ENCODE measurements at places on chromosomes 4 and X.

GRCh38 chr4:44146516-44146915 is 302.1 kb downstream of the KCTD8 start:
- DNase-seq = no peak

DNA sequence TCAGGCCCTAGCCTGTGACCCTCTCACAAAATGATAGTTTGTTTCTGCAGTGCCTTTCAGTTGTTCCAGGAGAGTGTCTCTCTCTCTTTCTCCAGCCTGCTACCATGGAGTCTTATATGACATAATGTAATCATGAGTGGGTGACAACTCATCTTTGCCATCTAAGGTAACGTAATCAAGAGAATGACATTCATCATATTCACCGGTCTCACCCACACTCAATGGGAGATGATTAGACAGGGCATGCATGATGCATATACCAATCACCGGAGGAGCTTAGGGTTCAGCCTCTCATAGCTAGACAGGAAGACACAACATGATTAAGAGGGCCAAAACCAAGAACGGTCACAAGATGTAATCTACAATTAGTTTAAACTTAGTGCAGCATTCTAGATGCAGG is 97.1 kb upstream of the FAM9B start:
- no peak for DNase-seq

DNA sequence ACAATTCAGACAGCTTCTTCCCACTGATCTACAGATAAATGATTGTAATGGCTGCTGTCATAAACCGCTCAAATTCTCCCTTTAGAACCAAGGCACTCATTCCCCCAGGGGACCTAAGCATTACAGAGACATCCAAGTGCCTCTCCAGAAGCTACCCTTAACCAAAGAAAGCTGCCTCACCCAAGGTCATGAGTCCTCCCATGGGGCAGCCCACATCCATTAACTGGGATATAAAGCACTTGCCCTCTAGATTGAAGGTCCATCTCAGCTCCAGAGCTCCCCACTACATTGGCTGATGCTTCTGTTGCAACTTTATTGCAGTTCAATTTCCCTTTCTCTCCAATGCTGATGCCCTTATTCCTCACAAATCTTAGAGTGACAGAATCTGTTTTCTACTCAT is 40.5 kb upstream of the DCAF8L2 start:
- no peak for DNase-seq

DNA sequence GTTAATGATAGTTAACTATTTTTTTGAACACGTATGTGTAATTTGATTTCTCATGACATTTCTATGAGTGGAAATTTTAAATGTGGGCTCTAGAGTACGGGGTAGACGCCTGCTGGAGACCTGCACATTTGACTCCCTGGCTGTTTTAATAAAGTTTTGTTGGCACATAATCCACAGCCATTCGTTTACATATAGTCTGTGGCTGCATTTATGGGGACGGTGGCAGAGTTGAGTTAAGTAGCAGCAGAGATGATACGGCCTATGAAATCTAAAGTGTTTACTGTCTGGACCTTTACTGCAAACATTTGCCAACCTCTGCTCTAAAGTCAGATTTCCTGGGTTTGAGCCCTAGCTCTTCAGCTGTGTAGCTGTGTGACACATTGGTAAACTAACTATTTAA is 118.8 kb downstream of the CHRNA9 start:
- DNase-seq = no peak

- no peak for DNase-seq
Measured at GRCh38 chr4:71663780-71664179, 120.1 kb downstream of the GC start.

DNA sequence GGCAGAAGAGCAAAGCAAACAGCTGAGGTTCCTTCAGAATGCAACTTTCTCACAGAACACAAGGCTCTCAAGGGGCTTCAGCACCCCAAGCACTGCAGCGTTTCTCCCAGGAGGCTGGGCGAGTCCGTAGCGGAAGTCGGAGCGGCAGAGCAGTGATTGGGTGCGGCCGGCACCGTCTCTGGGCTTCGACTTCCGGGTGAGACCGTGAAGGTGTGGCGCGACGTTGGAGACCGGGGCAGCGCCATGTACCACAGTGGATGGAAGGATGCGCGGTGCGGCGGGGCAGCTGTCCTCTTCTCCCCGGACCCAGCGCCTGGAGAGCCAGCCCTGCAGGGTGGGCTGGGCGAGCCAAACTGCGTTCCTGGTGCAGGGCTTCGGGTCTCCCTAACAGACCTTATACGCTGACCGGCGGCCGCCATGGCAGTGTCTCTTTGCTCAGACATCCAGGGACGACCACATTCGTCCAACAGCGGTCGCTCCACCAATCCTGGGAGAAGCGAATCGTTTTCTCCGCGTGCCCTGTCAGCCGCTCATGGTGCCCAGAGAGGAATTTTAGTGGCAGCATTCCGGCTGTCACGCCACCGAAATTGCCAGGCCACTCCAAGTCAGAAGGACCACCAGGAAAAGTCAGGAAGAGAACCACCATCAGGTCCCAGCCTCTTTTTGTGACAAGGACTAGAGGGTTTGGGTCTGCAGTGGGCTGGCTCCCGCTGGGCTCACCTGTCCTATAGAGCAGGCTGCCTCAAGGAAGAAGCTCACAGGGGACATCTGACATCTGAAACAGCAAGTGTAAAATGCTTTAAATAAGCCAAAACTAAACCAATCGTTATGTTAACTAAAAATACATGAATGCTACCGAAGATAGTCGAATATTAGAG is 20.5 kb downstream of the TRIM61 start:
- peak; percentile 61 for DNase-seq

DNA sequence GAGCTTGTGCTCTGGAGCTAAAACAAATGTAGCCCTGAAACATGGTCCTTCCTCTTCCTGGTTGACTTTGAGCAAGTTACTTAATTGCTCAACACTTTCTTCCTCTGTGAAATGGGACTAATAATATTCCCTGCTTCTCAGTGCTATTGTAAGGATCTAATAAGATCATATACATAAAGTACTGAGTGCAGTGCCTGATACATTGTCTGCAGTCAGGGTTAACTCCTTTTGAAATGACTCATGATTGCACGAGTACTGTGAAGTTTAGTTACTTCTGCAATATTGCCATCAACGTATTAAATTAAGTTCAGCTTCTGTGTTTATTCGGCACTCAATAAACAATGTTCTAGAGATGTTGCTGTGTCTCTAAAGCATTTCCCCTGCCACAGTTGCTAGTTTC is 91.8 kb upstream of the HPRT1 start:
- no peak for DNase-seq

GRCh38 chr4:174406383-174406782 is 115.9 kb downstream of the HPGD start:
- no peak for DNase-seq

GRCh38 chr4:1401409-1402020 is 4.7 kb downstream of the NKX1-1 start:
- no peak for DNase-seq

DNA sequence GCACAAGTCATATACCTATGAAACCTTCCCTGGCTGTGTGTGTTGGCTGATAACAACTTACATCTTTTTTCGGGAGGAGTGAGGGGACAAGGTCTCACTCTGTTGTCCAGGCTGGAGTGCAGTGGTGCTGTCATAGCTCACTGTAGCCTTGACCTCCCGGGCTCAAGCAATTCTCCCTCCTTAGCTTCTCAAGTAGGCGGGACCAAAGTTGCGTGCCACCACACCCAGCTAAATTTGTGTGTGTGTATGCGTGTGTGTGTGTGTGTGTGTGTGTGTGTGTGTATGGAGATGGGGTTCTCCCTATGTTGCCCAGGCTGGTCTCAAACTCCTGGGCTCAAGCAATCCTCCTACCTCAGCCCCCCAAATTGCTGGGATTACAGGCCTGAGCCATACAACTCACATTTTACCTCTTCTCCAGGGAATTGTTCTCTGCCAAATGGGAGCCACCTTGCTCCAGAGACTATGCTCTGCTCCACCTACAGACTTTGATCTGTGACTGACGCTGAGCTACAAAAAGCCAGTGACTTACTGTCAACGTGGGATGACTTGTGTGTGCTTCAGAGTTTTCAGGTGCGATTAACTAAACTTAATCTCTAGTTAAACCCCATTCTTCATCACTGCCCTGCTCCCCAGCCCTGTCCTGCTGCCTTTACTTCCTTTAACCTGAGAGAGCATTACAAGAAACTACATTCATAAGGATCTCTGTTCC is 2.0 kb upstream of the BEX4 start:
- no peak for DNase-seq

DNA sequence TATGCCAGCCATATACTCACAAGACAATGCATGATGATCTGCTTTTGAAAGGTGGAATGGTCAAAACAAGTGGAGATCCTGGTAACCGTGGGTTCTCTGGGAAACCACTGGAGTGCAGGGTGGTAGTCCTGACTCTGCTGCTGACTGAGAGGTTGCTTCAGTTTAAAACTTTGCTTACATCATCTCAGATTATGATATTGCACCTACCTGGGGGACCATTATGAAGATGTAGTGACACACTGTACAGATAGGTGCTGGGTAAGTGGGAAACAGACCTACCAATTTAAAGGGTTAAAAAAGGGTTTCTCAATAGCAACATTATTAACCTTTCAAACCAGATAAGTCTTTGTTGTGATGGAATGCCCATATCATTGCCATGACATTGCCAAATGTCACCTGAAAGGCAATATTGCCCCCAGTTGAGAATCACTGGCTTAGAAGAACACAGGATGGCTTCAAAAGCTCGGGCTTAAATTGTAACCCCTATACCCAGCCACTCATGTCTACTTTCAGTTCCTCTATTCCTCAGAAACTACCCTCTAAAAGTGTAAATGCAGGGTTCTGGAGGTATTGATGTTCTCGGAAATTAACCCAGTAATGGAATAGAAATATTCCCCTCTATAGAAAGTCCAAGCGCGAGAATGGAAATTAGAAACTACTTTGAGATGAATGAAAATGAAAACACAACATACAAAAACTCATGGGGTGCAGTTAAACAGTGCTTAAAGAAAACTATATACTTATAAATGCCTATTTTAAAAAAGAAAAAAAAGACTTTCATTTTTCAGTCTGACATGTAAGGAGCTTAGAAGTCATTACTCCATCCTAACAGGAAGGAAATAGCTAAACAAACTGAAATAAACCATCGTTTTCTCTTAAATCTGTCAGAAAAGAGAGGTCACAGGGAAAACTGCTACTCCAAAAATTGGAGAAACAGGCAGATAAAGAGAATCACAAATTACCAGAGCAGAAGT is 65.8 kb downstream of the ARHGEF6 start:
- DNase-seq = no peak

DNA sequence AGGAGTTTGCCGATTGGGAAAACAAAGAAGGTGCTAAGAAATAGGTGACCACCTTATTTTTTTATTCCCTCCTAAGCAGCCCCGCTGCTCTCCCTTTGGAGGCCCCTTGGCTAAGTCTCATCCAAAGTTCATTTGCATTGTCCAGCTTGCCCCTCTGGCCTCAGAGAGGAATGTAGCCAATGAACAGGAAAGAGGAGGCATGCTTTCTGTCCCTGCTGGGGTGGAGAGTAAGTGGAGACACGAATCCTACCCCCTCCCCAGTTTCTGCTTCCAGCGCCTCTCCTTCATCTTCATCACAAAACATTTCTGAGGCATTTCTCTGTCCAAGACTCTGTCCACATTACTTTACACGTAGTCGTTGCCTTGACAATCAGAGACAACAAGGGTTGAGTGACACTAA is 38.7 kb downstream of the NLGN3 start:
- no peak for DNase-seq

DNA sequence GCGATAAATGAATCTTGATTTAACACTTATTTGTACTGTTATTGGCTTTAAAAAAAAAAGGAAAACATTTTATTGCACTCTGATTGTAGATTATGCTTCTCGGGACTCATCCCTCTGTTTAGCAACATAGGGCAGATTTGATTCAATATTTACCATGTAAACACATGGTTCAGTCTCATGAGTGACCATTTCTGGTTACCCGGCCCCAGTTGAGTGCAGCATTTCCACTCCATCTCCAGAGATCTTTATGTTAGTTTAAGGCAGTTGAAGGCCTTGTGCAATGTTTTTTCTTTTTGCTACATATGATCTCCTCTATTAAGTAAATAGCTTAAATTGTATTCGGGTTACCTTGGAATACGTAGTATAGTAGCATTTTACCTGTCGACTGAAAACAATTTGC is 143.3 kb upstream of the RPS6KA3 start:
- DNase-seq = no peak

GRCh38 chr4:170698334-170698733 is 608.6 kb upstream of the AADAT start:
- DNase-seq = no peak

GRCh38 chr4:129064717-129065116 is 28.6 kb downstream of the SCLT1 start:
- DNase-seq = no peak

DNA sequence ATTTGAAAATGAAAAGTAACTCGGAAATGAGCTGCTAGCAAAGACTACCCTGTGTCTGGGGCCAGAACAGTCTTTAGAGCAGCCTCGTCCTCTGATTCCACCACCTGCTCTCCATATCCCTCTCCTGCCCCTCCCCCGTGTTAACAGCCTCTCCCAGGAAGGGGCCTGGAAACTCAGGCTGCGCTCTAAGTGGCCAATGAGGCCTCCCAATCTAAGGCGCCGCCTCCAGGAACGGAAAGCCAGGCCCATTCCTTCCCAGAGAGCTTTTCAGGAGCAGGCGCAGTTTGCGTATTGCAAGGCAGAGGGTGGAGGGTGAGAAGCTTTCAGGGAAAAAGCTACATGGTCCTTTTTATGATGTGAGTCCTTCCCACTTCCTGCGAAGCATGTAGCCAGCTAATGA is 31.2 kb downstream of the RS1 start:
- no peak for DNase-seq

- DNase-seq = no peak
Measured at GRCh38 chr4:174522183-174523024, at the start of gene HPGD. TSS of gene HPGD (minus strand) at chr4:174522488. CDS start at chr4:174522451, 37 bp downstream.

DNA sequence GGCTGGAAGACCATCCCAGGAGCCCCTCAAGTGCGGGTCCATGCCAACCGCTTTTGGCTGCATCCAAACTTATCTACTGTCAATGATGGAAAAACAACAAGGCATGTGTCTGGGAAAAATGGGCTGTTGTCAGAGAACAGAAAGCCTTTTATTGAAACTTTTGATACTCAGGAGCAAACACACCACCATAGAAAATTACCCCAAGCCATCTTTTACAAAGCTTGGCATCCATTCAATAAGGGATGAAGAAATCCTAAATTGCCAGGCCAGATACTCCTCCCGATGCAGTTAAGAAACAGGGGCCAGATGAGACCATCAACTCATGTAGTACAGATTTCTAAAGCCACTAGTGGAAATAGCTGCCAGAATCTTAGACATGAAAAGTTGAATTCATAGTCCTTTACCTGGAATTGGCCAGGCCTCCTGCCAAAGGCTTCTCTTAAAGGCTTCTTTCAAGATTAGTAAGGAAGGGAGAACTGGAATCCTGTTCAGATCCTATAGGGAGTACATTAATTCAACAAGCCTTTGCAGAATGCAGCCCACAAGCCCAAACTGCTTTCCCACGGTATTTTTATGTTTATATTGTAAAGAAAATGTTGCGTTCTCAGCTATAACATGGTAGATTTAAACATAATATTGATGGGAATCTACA is 145.4 kb upstream of the MAP3K15 start:
- no peak for DNase-seq

- peak; percentile 81 for DNase-seq
Measured at GRCh38 chr4:10589321-10589720, 95.2 kb downstream of the CLNK start.

All from NCI-H460 (cell line).